NCI-H187 (cell line): ENCODE measurements at places on chromosomes 13 and 19.

DNA sequence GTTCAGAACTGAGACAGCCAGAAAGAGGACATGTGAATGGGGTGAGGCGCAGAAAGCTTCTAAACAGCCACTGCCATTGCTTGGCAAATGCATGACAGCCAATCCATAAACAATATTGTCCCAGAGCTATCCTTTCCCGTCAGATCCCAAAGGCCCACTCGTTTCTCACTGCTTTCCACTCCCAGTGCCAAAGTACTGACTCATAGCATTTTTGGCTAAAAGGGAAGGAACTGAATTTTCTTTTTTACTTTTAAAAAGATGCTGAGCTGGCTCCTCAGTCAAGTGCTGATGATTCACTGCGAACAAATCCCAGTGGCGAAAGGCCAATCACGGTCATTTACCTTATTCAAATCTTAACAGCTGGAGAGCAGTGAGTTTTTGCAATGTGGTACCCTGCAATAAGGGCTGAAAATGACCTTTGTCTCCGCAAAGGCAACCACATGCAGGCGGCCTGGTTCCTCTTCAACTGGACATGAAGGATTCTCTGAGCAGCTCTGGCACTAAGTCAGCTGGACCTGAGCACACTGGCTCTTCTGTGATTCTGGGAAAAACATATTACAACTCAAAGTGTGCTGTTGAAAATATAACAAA is 151.7 kb downstream of the DCLK1 start:
- DNase-seq: no peak

- no peak for DNase-seq
Measured at GRCh38 chr19:36652958-36653357, 13.7 kb downstream of the ZNF461 start.

- DNase-seq: no peak
Measured at GRCh38 chr13:48731957-48732569, 78.3 kb downstream of the CYSLTR2 start.

DNA sequence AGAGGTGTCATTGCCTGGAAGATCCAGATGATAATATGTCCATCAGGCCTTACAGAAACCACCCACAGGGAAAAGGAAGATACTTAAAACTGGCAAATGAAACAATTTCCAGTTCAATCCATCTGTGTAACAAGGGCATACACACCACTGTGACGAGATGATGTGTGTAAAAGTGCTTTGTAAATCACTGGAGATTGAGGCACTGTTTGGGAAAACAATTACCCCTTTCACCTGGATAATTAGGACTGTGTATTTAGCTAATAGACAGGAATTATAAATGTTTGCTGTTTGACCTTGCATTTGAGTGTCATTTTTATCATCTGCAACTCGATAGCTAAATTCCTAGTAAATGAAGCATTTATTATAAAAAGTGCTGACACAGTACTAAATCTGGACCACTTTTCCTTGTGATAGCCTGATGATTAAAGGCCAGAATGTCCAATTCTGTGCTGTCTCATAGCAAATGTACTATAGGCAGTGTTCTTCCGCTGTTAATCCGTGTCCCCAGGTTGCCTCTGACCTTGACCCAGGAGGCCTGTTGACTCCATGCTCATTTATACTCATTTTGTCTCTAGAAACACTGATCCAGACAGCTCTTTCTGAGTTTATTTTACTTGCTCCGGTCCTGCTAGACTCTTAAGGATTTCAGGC is 105.8 kb downstream of the LACC1 start:
- DNase-seq: no peak

- no peak for DNase-seq
Measured at GRCh38 chr13:62320129-62321108, 904.8 kb upstream of the PCDH20 start.

- no peak for DNase-seq
Measured at GRCh38 chr19:6754136-6754535, 13.1 kb downstream of the SH2D3A start.

DNA sequence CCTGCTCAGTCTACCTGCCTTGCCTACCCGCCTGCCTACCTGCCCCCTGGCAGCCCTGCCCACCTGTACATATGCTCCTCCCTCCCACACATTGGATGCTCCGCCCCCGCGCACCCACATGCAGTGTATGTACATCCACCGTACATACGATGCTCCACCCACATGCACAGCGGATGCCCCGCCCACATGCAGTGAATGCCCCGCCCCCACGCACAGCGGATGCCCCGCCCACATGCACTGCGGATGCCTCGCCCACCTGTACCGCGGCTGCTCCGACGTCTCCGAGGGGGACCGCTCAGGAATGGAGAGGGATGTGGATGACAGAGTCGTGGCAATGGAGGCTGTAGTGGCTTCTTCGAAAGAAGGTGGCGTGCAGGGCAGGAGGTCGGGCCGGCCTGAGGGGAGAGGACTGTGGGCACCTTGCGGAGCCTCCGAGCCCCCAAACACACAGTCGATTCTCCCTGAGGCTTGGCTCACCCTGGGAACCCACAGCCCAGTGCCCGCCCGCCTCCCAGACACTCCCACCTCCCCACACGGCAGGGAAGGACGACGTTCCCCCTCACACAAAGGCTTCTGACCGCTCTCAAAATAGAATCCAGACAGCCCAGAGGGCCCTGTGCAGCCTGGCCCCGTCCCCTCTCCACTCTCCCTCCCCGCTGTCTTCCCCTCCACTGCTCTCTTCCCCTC is 16.5 kb upstream of the CACTIN start:
- no peak for DNase-seq

GRCh38 chr13:41546372-41547190 is 89.2 kb downstream of the RGCC start:
- no peak for DNase-seq

DNA sequence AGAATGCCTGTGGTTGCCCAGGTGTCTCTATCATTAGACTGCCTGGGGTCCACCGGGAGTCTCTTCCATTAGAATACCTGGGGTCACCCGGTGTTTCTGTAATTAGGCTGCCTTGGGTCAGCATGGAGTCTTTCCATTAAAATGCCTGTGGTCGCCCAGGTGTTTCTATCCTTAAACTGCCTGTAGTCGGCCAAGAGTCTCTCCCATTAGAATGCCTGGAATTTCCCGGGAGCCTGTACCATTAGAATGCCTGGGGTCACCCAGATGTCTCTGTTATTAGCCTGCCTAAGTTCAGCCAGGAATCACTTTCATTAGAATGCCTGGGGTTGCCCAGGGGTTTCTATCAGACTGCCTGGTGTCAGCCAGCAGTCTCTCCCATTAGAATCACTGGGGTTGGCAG is 1492.8 kb downstream of the UQCRFS1 start:
- no peak for DNase-seq

DNA sequence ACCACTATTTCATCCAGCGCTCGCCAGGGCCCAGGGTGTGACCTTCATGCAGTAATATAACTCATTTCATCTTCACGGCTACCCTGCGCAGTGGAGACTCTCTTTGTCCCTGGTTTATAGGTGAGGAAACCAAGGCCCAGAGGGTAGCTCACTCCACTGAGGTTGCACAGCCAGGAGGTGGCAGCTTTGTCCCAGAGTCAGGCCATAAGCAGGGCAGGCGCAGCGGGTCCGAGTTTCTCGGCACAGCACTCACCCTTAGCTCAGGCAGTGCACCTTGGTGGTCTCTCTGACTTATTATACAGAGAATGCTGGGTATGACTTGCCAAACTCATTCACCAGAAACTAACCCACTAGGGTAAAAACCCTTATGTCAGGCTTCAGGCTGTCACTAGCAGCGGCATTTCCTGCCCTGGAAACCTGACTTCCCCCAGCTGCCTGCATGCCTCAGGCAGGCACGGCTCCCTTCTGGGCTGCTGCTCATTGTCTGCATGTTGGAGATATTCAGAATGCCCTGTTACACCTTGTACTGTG is 24.5 kb downstream of the PPP5C start:
- no peak for DNase-seq

DNA sequence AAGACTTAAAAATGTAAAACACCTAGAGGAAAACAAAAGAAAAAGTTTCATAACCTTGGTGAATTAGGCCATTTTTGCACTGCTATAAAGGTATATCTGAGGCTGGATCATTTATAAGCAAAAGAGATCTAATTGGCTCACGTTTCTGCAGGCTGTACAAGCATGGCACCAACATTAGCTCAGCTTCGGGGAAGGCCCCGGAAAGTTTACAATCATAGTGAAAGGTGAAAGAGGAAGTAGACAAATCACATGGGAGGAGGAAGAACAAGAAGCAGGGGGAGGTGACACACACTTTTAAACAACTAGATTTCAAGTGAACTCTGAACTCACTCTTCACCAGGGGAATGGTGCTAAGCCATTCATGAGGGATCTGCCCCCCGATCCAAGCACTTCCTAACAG is 1358.5 kb upstream of the PCDH9 start:
- DNase-seq: no peak

GRCh38 chr13:68125087-68125480 is 894.9 kb upstream of the PCDH9 start:
- no peak for DNase-seq

GRCh38 chr19:35757231-35757748 is 461 bp upstream of the HSPB6 start:
- no peak for DNase-seq
